Right lobe of liver (tissue), 6 donors: ENCODE measurements at places on chromosomes 5 and 9. TPM values are rescaled to one million over a fixed set of nuclear protein-coding genes. Genes with fewer than 3 reads are reported as not detected.

The CATSPER3 gene
- total RNA-seq = 1.1 TPM

The DAPK1 gene
- 17.4 TPM for total RNA-seq

The CDKN2B-AS1 gene
- total RNA-seq = 0.18 TPM

The SLC4A9 gene
- not detected for total RNA-seq

GRCh38 chr5:14138608-14139540 lies 4.3 kb upstream of the TRIO start:
- no peak overlapping the region for H3K4me3 ChIP-seq
- no peaks in the 10 kb centered on the region for H3K36me3 ChIP-seq
- H3K4me1 ChIP-seq = no peaks in the 10 kb centered on the region
- no peak for DNase-seq

The PCDHB13 gene
- 0.56 TPM for total RNA-seq

The DBH gene
- total RNA-seq = 9.3 TPM

The GPRIN1 gene
- 0.43 TPM for total RNA-seq
